Head of caudate nucleus (tissue), 42 donors: ENCODE measurements at places on chromosomes 2 and 18.

DNA sequence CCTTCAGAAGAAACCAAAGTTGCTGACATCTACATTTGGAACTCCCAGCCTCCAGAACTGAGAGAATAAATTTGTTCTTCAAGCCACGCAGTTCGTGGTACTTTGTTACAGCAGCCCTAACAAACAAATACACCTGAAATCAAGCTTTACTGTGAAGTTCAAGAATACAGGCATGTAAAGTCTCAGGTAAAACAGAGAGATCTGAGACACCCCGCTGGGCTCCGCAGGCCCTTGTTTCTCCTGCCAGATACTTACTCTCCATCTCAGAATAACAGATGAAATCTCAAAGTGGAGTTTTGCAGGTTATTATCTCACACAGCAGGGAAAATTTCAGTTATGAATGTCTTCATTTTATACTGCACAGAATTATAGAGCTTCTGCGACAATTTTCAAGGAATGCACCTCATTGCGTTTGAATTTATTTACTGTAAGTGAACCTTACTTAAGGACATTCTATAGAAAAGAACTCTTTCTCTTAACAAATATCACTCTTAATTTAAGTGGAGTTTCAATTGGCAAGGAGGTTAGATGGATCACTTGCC lies 492.4 kb upstream of the LRATD1 start:
- no peak for DNase-seq

DNA sequence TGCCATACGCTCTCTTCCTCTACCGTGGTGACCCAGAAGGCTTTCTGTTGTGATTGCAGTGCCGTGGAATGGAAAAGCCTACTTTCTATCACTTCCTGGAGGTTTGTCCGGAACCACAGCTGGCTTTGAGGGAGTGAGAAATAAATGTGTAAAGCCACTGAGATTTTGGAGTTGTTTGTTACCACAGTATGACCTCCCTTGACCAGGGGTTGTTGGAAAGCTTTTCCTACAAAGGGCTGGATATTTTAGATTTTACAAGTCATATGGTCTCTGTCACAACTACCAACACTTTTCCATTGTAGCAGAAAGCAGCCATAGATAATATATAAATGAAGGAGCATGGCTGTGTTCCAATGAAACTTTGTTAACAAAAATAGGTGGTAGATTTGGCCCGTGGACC lies 70.3 kb downstream of the VAPA start:
- no peak for DNase-seq

DNA sequence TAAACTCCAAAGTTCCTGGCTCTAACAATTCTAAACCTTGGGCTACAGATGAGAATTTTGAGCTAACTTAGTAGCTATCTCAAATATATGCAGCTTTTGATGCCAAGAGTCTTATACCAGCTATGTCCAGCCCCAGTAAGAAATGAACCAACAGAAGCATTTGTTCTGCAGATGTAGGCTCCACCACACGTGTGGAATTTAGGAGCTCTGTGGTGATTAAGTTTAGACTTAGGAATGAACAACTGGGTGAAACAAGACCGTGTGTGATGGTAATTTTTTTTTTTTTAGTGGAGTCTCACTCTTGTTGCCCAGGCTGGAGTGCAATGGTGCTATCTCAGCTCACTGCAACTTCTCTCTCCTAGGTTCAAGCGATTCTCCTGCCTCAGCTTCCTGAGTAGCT lies 179.7 kb downstream of the ANKRD30B start:
- no peak for DNase-seq

- DNase-seq, result no peak
Observed at GRCh38 chr2:16109368-16109820, 169.0 kb downstream of the MYCN start.
